ENCODE measurements at places on chromosomes 3 and 15.

GRCh38 chr3:9100513-9100894, 137.2 kb upstream of the RAD18 start:
- no peak for DNase-seq

GRCh38 chr3:135868801-135869200, 96.7 kb upstream of the PPP2R3A start:
- DNase-seq, result peak; percentile 97

- peak; percentile 29 for DNase-seq
Observed at GRCh38 chr3:71724584-71725270, 475 bp downstream of the EIF4E3 start.

DNA sequence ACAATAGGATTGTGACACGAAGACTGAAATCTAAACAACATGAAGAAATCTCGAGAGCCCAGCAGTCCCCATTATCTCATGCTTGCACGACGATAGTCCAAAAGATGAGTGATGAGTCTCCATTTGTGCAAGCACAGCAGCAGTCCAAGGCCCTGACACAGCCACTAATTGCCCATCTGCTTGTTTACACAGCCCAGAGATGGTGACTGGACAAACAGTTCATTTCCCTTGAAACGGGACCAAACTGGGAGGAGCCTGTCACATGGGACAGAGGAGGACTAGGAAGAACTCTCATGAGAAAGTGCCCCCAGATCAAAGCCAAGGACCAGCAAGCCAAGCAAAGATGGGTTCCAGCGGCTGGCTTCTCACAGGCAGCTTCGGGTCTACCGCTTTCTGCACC, 121.0 kb downstream of the GREM1 start:
- DNase-seq, result peak; percentile 14

- no peak for DNase-seq
Observed at GRCh38 chr3:118011910-118012309, 1022.7 kb downstream of the IGSF11 start.

DNA sequence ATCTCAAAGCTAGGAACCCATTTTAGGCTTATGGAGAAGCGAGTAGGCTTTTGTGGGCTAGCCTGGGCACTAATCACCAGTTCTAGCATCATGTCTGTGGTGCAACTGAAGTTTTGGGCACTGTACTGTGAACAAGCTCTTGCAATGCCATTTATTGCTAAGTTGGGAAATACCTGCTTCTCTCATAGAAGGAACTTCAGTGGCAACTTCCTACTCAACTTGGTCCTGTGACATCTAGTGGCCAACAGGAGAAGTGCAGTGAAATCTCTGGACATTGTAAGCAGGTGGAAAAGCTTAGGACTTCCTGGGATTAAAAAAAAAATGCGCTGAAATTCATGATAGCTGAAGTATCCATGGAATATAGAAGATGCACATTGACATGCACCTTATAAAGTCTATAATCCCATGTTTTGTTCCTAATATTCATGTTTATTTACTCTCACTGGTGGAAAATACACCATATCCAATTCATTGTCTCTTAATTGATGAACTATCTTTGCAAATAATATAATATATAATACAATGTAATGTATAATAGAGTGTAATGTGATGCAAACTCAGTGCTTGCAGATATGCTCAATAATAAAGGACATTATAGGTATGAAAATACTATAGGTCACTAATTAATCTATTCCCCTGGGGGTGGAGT, 6.5 kb upstream of the ALDH1A3 start:
- DNase-seq, result peak; percentile 89

DNA sequence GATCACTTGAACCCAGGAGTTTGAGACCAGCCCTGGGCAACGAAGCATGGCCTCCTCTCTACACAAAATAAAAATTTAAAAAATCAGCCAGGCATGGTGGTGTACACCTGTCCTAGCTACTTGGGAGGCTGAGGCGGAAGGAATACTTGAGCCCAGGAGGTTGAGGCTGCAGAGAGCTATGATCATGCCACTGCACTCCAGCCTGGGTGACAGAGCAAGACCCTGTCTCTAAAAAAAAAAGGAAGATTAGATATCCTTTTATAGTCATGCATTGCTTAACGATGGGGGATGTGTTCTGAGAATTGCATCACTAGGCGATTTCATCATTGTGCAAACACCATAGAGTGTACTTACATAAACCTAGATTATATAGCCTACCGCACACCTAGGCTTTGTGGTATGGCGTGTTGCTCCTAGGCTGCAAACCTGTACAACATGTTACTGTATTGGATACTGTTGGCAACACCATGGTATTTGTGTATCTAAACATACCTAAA, 12.6 kb downstream of the ALAS1 start:
- no peak for DNase-seq

- no peak for DNase-seq
Observed at GRCh38 chr3:51929420-51930003, 12.2 kb downstream of the RRP9 start.

DNA sequence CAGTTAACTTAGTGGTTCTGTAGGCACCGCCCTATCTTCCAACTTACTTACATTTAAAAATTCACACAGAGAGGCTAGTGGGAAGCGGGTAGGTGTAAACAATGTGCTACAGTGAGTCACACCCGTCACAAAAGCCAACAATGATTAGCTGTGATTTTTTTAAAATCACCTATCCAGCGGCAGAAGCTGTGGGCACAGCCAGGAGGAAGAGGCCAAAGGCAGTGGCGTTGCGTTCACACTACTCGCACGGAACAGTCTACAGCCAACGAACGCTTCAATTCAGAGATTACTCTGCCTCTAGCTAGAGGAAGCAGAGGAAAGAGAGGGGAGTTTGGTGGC, 2.5 kb upstream of the NLGN1 start:
- peak; percentile 74 for DNase-seq

GRCh38 chr3:136008732-136009470, 43.4 kb downstream of the PPP2R3A start:
- no peak for DNase-seq

- no peak for DNase-seq
Observed at GRCh38 chr3:182198345-182198744, 486.6 kb downstream of the SOX2 start.

- DNase-seq, result no peak
Observed at GRCh38 chr3:100993309-100993708, at the start of gene ABI3BP. TSS of gene ABI3BP (minus strand) at chr3:100993421. CDS start at chr3:100993384, 37 bp downstream.

DNA sequence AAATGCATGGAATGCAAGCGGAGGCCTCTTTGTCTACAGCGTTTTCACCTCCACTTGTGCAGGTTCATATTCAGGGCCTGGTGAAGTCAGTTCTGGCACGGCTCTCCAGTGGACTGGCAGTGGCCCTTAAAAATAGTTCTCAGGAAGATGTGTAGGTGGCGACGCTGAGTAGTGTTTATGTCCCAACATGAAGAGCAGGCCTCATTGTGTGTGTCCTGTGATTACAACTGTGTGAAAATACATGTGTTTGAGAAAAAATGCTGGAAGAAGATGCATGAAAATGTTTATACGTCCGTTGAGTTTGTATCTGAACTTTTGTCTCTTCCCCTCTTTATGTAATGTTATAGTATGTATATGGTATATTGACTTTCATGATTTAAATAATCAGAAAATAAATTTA, 7.2 kb downstream of the LIPC start:
- peak; percentile 82 for DNase-seq

- no peak for DNase-seq
Observed at GRCh38 chr3:171415070-171415469, 45.1 kb downstream of the TNIK start.

Measured in NCI-H524 (cell line).